T-helper 22 cell (primary cell): ENCODE measurements at places on chromosomes 2 and 18.

- DNase-seq, result no peak
These were observed 99.8 kb downstream of the ALK start for GRCh38 chr2:29821591-29821990.

GRCh38 chr2:212197776-212198175, 340.8 kb downstream of the ERBB4 start:
- DNase-seq, result no peak

- DNase-seq, result no peak
These were observed 478.5 kb upstream of the ID2 start for GRCh38 chr2:8203364-8203763.

DNA sequence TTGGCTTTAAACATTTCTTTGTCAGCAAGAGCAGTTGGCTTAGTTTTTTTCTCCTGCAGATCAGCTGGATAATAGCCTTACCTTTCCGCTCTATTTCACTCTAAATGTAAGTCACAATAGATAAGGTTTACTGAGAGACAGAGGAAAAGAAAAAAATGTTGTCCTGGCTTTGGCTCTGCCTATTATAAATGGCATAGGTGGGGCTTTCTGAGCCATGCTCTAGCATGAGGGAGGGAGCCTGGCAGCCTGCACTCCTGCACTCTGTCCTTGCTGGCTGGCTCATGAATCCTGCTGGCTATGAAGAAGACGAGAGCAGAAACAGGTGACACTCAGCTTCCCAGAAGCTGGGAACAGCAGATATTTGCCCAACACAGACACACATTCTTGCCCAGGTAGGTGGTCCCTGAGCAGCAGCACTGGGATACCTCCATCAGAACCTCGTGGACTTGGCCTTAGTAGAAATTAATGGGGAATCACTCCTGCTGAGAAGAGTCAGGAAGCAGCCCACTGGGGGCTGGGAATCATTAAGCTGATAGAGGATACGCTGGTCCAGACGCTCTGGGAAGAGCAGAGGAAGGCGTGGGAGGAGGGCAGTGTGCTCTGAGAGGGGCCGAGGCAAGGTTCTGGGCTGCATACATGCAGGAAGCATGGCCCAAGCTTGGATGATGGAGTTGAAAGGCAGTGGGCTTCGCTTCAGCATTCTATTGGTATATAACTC, 514.4 kb upstream of the HS6ST1 start:
- no peak for DNase-seq

DNA sequence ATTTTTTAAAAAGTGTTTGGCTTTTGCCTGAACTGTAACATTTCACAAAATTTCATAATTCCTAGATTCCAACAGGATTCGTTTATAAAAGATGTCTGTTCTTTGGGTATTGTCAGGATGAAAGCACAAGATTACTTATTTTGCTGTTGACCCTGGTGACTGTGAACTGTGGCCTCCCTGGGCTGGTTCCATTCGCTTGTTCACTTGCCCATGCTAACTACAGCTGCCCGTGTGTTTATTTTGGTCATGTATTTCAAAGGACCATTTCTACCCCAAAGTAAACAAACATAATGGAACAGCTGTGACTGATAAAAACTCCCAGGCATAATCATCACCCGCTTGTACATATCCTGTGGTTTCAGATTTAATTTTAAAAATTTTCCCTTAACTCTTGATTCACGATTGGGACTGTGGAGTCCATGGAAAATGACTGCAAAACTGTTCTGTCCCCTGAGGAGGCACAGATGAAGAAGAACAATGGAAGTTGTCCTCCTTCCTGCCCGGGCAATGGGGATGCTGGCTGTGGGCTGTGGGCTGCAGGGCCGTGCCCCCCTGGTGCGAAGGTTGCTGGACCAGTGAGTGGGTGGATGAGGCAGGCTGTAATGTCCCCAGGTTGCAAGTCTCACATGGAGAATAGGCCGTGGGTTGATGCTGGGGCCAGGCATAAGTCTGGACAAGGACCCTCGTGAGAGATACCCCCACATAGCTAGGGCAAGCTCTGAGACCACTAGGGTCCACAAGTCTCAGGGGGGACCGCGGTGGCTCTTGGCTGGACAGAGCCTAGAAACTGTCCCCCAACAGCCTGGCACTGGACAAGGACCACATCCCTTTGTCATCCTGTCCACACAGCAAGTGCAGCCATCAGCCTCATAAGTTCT, 28.9 kb upstream of the HDAC4 start:
- no peak for DNase-seq

GRCh38 chr2:46989491-46990230, 74.1 kb upstream of the MCFD2 start:
- DNase-seq, result no peak

DNA sequence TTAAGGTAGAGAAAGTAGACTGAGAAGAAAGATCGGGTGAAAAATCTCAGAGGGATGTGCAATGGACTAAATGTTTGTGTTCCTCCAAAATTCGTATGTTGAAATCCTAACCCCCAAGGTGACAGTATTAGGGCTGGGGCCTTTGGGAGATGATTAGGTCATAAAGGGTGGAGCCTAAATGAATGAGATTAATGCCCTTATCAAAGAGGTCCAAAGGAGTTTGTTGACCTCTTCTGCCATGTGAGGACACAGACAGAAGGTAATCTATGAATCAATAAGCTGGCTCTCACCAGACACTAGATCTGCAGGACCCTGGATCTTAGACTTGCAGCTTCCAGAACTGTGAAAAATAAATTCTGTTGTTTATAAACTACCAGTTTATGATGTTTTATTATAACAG, 2.7 kb upstream of the NMI start:
- no peak for DNase-seq

GRCh38 chr18:55585920-55586561, 2.0 kb downstream of the TCF4 start:
- no peak for DNase-seq

GRCh38 chr2:212893216-212893615, 258.2 kb downstream of the IKZF2 start:
- DNase-seq, result no peak
